ENCODE measurements at places on chromosomes 16 and 17.

DNA sequence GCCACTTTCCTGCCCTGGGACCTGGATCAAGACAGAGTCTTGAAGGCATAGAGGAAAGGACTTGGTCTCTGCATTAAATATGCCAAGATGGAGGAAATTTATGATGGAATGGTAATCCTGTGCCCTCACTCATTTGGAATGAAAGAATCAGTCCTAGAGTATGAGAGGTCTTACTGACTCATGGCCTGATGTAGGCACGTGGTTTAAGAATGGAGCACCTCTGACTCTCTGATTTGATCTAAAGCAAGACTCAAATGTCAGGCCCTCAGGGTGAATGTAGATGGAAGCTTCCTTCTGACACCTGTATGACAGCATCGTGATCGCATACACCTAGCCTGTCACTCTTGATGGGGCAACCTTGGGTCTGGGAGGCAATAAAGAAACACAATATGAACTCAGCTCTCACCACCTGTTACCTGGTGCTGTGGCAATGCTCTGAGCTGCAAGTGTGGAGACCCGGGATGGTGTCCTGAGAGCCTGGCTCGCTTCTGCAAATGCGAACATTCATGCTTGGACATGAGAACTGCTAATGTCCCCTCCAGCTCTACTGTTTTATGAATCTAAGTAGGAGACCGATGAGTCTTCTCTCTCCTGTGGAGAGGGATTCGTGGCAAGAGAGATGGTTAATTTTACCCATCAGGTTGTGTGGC is 229.9 kb downstream of the ABCC12 start:
- no peak for DNase-seq

GRCh38 chr16:6852643-6853225 is 479.9 kb upstream of the RBFOX1 start:
- DNase-seq, result no peak

- no peak for DNase-seq
Observed at GRCh38 chr16:27841061-27841801, 222.3 kb downstream of the GSG1L start.

- no peak for DNase-seq
Observed at GRCh38 chr17:12765548-12765947, 23.8 kb upstream of the ARHGAP44 start.

DNA sequence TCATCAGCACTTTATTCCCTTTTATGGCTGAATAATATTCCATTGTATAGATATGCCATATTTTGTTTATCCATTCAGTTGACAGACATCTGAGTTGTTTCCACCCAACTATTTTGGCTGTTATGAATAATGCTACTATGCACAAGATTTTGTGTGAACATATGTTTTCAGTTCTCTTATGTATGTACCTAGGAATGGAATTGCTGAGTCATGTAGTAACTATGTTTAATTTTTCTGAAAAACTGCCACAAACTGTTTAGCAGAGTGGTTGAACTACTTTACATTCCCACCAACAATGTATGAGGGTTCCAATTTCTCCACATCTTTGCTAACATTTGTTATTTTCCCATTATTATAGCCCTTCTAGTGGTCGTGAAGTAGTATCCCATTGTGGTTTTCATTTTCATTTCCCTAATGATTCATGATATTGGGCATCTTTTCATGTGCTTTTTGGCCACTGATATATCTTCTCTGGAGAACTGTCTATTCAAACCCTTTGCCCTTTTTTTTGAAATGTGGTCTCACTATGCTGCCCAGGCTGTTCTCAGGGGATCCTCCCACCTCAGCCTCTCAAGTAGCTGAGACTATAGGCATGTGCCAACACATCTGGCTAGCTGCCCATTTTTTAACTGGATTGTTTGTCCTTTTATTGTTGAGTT is 26.3 kb downstream of the SMURF2 start:
- no peak for DNase-seq

DNA sequence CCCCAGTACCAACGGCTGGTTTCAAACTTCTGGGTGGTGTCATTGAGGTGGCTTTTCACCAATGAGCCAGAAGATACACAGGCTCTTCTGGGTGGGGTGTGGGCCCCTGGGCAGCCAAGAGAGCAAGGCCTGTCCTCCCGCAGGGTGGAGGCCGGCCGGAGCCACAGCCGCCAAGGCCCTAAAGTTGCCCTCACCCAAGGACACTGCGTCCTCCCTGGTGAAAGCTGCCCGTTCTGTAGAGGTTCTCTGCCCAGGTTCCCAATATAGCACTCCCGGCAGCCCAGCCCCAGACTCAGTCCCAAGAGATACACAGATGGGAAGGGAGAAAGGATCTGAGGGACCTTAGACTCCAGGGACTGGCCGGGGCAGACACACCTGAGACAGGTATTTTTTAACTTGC is 10.7 kb upstream of the CACNG1 start:
- peak; percentile 20 for DNase-seq

GRCh38 chr16:70740914-70741782 is 55.3 kb upstream of the MTSS2 start:
- no peak for DNase-seq

GRCh38 chr17:65914784-65915342 is 277.1 kb downstream of the CEP112 start:
- DNase-seq, result no peak

DNA sequence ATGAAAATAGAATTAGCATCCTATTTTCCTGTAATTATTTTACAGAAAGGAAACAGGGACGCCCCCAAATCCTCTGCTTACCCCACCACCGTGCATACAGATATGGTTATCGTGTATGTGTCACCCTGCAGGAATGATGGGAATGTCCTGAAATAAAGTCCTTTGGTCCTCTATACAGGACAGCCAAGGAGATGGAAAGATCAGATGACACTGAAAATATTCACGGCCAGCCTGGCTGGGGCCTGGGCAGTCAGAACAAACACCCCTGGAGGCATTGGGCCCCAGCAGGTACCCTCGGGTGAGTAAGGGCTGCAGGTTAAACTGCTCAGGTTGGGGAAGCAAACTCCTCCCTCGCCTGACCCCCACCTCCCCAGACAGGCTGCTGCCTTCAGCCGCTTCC is 368.0 kb downstream of the FOXL1 start:
- no peak for DNase-seq

DNA sequence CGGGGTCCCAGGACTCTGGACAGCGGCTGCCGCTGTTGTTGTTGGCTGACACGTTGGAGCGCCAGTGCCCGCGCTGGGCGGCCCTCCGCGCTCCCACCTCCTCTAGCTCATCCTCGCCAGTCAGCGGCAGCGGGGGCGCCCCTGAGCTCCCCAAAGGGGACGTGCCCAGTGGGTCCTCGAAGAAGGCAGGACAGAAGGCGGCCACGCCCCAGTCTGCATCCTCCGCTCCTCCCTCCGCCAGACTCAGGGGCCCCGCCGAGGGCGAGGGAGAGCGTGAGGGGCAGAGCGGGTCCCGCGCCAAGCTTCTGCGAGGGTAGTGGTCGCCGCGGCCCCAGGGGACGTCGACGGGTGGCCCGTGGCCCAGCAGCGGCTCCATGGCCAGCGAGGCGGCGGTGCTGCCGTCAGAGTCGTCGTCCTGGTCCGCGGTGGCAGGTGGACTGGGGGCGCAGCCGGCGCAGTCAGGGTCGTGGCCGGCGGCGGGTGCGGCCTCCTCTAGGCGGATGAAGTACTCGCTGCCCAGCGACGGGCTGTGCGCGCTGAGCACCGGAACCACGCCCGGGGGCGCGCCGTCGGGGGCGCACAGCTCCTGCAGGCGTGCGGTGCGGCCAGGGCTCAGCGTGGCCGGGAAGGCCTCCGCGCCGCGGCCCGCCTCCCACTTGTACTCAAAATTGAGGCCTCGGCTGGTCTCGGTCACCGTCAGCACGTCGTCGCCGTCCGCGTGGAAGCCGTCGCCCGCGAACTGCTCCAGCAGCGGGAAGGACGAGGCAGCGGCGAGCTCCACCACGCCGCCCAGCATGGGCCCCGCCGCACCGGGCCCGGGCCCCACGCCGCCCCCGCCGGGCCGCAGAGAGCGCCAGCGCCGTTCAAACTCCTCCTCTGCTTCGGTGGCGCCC is 43.2 kb upstream of the PVALEF start:
- DNase-seq, result no peak

DNA sequence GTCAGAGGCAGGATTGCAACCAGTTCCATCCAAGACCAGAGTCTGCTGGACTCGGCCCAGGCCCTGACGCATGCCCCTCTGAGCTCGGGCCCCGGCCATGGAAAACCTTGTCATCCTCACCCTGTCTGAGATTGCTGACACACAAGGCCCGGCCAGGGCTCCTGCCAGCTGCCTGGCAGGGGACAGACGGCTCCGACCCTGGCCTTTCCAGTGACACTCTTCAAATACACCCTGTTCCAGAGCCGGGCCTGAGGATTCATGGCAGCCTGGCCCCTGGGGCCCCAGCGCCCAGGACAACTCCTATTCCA is 3.2 kb upstream of the PABPN1L start:
- peak; percentile 74 for DNase-seq

DNA sequence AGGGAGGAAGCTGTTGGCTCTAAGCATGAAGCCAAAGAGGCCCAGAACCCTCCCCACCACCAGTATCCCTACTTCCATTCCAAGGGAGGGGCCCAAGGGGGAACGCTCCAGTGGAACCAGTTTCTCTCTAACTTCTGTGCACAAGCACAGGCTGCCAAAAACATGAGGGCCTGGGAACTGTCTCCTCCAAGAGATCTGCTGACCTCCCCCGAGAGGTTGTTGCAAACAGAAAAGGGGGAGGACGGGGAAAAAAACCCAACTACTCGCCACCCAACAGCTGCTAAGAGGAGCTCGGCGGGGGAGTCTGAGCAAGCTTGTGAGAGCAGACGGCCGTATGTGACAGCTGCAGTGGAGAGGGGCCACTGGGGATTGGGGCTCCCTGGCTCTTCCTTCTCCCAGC is 15.7 kb upstream of the SLC35B1 start:
- peak; percentile 82 for DNase-seq

DNA sequence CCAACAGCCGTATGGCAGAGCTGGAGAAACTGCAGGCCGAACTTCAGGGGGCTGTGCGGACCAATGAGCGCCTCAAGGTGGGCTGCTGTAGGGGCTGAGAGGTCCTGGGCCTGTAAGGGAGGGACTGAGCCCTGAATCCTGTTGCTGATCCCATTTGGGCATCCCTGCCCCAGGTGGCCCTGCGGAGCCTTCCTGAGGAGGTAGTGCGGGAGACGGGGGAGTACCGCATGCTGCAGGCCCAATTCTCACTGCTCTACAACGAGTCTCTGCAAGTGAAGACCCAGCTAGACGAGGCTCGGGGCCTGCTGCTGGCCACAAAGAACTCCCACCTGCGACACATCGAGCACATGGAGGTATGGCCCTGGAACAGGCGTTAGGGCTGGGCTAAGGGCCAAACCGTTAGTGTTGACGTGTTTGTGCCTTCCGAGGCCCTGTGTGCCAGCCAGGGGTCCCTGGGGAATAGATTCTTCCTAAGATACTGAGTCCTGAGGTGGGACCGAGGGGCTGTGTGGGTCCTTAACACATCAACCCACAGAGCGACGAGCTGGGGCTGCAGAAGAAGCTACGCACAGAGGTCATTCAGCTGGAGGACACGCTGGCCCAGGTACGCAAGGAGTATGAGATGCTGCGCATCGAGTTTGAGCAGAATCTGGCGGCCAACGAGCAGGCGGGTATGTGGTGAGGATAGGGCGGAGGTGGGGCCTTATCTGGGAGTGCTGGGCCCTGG is 4.2 kb downstream of the RNF40 start:
- no peak for DNase-seq

DNA sequence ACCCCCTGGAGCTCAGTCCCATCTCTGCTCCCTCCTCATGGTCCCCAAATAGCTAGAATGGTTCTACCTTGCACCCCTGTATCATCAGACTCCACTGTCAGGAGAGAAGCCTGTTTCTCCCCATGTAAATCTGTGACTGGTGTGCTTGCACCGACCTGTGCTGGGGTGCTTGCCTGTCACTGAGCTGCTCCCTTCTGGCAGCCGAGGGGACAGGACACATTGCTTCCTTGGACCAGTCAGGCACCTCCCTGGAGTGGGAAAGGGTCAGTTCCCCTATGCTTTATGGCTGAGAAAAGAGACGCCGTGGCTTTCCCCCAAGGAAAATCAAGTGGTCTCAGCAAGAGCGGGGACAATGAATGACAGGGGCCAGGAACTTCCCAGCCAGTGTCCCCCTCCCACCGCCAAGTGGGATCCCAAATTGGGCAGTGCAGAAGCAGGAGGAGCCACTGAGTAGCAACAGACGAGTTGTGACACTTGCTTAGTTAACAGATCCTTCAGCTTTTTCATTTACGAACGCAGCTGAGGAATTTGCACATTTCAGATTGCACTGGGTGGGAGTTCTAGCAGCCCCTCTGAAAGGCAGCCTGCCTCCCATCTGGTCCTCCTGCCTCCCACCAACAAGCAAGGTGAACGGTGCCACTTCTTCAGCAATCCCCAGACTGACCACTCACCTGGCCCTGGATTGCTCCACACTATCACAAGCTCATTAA is 156.4 kb downstream of the KATNIP start:
- DNase-seq, result no peak

GRCh38 chr17:76969598-76970172 is 101.5 kb downstream of the MGAT5B start:
- no peak for DNase-seq

DNA sequence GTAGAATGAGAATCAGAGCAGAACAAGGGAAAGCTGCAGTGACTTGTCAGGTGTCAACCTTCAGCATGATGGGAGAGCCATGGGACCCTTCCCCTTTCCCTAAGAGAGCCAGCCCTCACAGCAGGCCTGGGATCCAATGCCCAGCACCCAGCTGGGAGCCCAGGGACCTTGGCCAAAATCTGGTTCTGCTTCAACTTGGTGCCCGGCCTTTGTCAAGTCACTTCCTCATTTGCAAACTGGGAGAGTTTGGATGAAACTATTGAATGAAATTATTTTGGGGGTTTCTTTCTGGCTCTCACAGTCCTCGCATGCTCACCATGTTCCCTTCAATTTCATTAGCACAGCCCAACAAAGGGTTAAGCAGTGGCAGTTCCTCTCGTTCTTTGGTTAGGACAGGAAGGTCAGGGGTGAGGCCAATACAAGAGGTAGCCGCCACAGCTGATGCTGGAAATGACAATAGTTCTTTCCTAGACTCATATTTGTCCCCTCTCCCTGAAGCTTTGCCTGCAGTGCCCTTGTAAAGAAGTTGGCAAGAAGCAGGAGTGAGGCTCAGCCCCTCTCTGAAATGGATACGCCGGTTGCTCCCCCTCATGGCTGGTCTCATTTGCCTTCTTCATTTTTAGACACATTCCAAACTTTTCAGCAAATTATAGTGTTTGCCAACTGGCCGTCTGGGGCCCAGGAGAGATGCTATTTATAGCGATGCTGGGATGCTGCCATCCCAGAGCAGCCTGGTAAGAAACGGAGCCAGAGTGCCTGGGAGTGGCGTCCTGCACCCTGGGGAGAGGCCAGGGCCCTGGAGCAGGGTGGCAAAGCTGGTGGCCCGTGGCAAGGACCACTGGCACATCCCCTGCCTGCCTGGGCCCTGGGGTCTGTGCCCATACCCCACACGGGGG is 34.5 kb upstream of the MEOX1 start:
- DNase-seq, result peak; percentile 67

Data from Right ventricle myocardium superior (tissue), 1 donor.